Bladder microvascular endothelial cell (primary cell): ENCODE measurements at places on chromosomes 13 and 19. TPM values are rescaled to one million over a fixed set of nuclear protein-coding genes. Genes with fewer than 3 reads are reported as not detected.

The ZNF577 gene
- 1.6 and 6.9 TPM in 2 replicates for total RNA-seq

The RNF126 gene
- 17.3 and 25.2 TPM in 2 replicates for total RNA-seq

The POLR2E gene
- 70.6 and 138 TPM in 2 replicates for total RNA-seq

The PLK5 gene
- total RNA-seq = not detected in 2 replicates

The SULT2A1 gene
- not detected in 2 replicates for total RNA-seq

The YJEFN3 gene
- total RNA-seq = 0.31 TPM in 1 of 2 replicates, not detected in the other

The NLRP11 gene
- 0.06 TPM in 1 of 2 replicates, not detected in the other for total RNA-seq

The MAB21L1 gene
- total RNA-seq = not detected in 2 replicates

The CDX2 gene
- total RNA-seq = not detected in 2 replicates

The N4BP2L2 gene
- 37.9 and 131 TPM in 2 replicates for total RNA-seq

The CLC gene
- not detected in 2 replicates for total RNA-seq

The RNF17 gene
- not detected in 2 replicates for total RNA-seq

The CASP14 gene
- not detected in 2 replicates for total RNA-seq

The PPM1N gene
- 0.32 and 0.63 TPM in 2 replicates for total RNA-seq

The ZNF433 gene
- total RNA-seq = 1.6 and 2.0 TPM in 2 replicates

The ZNF470 gene
- total RNA-seq = 2.8 and 6.6 TPM in 2 replicates

The BRME1 gene
- total RNA-seq = 0.63 and 0.97 TPM in 2 replicates

The TMPRSS9 gene
- 0.06 TPM in 1 of 2 replicates, not detected in the other for total RNA-seq

The LDLR gene
- total RNA-seq = 88.3 and 108 TPM in 2 replicates

The ZNF576 gene
- total RNA-seq = 7.8 and 9.6 TPM in 2 replicates

The ZNF541 gene
- 0.49 and 0.50 TPM in 2 replicates for total RNA-seq

The KLK12 gene
- total RNA-seq = not detected in 2 replicates
